ENCODE measurements at places on chromosomes 7 and 10.

DNA sequence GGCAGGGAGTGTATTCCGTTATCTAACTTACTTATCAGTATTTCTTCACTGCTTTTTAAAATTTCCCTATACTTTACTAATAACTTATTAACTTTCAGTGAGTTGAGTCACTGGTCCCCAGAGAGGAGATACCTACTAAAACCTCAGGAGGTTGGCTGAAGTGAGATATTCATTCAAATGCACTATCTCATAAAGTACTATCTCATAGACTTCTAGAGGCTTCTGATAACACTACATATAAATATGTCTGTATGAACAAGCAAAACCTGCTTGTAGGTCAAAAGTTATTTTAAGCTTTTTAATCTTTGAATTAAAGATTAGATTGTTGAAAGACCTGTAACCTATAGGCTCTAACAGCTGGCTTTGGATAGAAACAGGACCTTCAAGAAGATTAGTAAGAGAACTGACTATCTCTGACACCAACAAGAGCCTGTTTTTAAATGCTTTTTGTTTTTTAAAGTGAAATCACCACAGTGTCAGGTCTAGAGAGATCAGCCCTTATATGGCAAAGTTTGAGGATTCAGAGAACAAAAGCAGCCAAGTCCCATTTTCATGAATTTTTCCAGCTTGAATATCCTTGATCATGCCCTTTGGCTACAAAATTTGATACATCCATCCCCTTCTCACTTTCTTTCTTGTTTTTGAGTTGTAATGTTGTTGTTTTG lies 242.2 kb downstream of the ARL4A start:
- no peaks in the 10 kb centered on the region for H3K27me3 ChIP-seq
- H3K27ac ChIP-seq: no peak overlapping the region
- no peak for DNase-seq
- H3K36me3 ChIP-seq: no peaks in the 10 kb centered on the region
- no peak overlapping the region for H3K4me3 ChIP-seq

DNA sequence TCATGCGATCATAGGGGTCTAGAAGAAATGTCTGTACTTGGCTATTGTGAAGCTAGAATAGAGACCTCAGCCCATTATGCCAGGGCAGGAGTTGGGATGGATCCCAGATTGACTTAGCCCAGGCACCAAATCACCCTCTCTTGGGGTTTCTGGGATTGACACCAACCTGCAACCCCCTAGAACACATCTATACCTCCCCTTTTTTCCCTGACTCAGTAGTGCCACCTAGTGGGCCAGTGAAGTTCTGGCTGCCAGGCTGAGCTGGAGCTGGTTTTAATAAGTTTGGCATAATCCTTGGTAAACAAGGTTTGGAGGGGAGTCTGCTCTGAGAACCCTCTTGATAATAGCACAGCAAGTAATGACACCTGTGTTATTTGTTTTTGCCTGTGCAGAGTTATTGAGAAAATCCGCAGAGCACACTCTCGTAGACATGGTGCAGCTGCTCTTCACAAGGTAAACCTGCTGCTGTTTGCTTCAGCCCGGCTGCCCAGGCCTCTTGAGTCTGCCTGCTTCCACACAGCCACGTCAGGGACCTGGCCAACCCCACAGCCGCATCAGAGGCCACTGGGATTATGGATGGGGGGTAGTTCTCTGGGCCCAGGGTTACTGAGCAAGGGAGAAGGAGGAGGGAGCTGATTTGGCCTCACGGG lies 43.3 kb upstream of the NFKB2 start:
- peak; percentile 69 for DNase-seq
- no peaks in the 10 kb centered on the region for H3K4me1 ChIP-seq
- no peak overlapping the region for H3K27ac ChIP-seq
- H3K36me3 ChIP-seq: peaks cover 5% of the 10 kb centered on the region
- no peak overlapping the region for H3K4me3 ChIP-seq

GRCh38 chr10:77756319-77757232 lies 119.0 kb upstream of the KCNMA1 start:
- no peaks in the 10 kb centered on the region for H3K27me3 ChIP-seq
- no peaks in the 10 kb centered on the region for H3K4me1 ChIP-seq
- H3K36me3 ChIP-seq: no peaks in the 10 kb centered on the region
- DNase-seq: peak; percentile 44
- H3K27ac ChIP-seq: no peak overlapping the region
- H3K4me3 ChIP-seq: no peak overlapping the region

DNA sequence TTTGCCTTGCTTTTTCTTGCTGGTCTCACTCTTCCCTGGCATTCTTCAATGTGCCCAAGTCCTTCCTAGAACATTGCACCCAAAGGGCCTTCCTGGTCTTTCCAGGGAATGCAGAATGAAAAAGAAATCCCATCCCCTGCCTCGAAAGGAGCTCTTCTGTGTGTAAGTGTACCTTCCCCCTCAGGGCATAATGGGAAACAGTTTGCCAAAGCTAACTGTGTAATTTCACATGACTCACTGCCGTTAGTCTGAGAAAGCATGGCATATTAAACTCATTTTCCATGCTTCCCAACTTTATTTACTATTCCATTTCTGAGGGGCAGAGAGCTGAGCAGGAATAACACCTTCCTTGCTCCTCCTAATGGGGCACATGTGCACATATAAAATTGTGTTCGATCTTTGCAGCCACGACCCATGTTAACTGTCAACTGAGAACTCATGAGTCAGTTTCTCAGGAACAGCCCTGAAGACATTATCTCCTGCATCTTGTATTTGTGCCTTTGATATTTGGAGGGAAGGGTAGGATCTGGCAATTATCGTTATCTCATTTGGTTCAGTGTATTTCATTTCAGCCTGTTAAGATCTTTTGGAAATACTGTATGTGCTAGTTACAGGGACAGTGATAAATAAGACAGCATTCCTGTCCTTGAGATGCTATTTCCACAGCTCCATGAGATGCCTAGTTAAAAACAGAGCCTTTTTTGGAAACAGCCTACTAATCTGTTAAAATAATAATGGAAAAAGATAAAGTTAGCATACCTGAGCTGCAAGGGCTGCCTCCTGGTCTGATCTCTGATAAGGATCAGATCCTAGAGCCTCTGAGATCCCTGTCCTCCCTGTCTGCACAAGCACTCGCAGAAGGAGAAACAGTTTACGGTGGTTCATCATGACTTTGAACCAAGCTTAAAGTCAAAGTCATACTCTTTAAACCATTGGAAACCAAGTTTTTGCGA lies 42.3 kb downstream of the IKZF1 start:
- H3K4me3 ChIP-seq: no peak overlapping the region
- H3K36me3 ChIP-seq: no peaks in the 10 kb centered on the region
- H3K27me3 ChIP-seq: no peaks in the 10 kb centered on the region
- H3K27ac ChIP-seq: peak overlapping the region; percentile 18

DNA sequence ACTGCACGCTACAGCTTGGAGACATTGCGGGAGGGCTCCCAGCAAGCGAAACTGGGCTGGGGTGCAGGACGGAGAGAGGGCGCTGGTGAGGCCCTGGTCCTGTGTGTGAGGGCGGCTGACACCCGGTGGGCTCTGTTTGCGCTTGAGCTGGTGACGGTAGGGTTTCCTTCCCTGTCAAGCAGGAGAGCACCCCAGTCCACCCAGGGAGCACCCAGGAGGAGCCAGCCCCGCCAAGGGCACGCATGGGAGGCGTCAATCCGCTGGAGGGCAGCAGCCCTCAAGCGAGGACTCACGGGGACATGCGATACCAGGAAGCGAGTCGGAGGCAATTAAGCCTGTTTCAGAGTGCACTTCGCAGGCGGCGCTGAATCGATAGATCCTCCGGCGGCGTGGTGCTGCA lies 109.4 kb downstream of the MAD1L1 start:
- no peaks in the 10 kb centered on the region for H3K36me3 ChIP-seq
- no peaks in the 10 kb centered on the region for H3K4me1 ChIP-seq
- no peak for DNase-seq
- H3K4me3 ChIP-seq: no peak overlapping the region
- no peaks in the 10 kb centered on the region for H3K27me3 ChIP-seq
- no peak overlapping the region for H3K27ac ChIP-seq

DNA sequence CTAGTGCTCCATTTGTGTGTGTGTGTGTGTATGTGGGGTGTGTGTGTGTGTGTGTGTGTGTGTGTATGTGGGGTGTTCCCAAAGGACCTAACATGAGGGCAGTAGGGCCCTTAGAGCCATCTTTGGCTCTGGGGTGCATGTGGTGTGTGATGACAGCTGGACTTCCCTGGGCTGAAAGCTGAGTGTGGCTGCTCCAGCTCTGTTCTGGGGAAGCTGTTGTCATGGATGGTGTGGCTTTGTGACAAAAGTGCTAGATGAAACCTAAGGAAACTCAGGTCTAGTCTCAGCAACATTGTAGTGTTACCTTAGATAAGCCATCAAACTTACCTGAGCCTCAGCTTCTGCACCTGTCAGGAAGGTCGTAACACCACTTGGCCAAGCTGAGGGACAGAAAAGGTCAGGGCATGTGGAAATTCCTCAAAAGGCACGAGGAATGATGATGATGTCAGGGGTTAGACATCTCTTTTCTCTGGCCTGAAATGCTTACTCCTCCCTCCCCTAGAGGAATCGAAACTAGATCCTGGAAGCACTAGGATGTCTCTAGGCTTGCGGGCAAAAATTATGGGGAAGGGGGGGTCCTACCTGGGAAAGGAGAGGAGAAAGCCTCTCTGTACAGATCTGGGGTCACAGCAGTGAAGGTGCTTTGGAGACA lies 115.4 kb downstream of the RPS24 start:
- no peak overlapping the region for H3K27ac ChIP-seq
- no peak for DNase-seq
- no peaks in the 10 kb centered on the region for H3K4me1 ChIP-seq
- no peaks in the 10 kb centered on the region for H3K36me3 ChIP-seq
